ENCODE measurements at places on chromosomes 7 and 10.

- DNase-seq = no peak
These were observed 92.6 kb downstream of the DGKI start for GRCh38 chr7:137753948-137754851.

DNA sequence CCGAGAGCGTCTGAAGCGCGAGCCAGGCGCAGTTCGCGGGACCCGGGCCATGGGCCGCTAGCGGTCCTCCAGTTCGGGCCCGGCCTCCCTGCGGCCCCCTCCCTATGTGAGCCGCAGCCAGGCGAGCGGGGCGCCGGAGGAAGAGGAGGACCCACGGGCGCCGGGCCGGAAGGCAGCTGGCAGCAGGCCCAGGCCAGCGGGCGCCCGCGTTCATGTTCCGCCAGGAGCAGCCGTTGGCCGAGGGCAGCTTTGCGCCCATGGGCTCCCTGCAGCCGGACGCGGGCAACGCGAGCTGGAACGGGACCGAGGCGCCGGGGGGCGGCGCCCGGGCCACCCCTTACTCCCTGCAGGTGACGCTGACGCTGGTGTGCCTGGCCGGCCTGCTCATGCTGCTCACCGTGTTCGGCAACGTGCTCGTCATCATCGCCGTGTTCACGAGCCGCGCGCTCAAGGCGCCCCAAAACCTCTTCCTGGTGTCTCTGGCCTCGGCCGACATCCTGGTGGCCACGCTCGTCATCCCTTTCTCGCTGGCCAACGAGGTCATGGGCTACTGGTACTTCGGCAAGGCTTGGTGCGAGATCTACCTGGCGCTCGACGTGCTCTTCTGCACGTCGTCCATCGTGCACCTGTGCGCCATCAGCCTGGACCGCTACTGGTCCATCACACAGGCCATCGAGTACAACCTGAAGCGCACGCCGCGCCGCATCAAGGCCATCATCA is 1.1 kb downstream of the ADRA2A start:
- DNase-seq = peak; percentile 57

DNA sequence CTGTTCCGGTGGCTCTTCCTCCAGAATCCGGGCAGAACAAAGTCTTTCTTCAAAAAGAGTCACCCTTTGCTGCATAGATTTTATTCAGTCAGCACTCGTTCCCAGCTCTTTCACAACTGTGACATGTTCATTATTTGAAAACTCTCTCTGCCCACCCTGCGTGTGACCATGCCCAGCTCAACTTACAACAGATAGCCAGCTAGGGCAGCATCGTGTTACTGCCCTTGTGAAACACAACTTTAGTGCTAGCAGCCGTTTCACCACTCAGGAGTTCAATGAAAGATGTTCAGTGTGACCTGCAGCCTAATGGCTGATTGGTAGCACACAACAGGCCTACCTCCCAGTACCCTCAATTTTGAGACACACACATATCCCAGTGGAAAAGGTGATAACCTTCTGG is 57.9 kb downstream of the ZNF438 start:
- no peak for DNase-seq

DNA sequence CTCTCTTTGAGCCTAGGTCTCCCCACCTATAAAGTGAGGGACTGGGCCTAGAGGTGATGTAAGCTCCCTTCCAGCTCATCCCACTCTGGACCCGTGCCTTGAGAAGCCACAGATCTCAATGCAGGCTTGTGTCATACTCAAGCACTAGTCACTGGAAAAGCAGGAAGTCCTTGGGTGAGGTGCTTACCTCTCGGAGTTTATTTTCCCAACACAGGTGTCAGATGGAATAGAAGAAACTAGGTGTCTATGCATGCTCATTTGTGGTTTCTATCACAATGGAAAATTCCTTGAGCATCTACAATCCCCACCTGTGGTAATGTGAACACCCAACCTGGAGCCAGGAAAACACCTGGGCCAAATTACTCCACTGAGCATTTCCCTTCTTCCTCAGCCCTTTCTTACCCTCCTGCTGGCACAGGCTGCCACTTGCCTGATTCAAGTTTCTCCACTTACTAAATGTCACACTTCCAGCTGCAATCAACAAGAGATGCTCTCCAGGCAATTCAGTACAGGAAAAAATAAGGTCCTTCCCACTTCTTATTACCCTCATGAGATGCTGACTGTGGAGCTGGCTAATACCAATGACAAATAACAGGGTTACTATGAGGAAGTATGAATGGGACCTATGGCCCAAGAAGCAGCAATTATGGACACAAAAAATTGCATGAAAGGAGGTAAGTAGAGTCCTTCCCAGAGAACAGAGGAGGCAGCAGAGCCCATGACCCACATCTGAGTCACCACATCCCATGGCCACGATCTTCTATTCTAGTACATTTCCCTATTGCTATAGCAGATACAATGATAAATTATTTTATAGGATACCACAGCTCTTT is 13.1 kb downstream of the LSM5 start:
- no peak for DNase-seq

- DNase-seq = no peak
These were observed 54.3 kb downstream of the CHN2 start for GRCh38 chr7:29248713-29249382.

DNA sequence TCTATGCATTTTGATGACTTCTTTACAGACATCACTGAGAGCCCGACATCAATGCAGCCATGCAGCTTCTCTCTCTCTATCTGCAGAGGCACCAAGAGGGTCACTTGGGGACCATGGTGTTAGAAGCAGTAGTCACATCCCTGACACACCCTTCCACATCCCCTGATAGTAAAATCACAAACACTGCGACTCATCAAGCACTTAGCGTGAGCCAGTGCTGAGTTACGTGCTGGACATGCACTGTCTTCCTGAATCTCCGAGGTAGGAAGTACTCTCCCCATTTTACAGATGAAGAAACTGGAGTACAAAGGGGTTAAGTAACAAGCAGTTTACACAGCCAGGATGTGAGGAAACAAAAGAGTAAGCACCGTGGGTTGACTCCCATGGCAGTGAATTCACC is 109.2 kb downstream of the OSBPL3 start:
- no peak for DNase-seq

GRCh38 chr7:55496906-55497305 is 75.4 kb downstream of the VOPP1 start:
- DNase-seq = no peak

DNA sequence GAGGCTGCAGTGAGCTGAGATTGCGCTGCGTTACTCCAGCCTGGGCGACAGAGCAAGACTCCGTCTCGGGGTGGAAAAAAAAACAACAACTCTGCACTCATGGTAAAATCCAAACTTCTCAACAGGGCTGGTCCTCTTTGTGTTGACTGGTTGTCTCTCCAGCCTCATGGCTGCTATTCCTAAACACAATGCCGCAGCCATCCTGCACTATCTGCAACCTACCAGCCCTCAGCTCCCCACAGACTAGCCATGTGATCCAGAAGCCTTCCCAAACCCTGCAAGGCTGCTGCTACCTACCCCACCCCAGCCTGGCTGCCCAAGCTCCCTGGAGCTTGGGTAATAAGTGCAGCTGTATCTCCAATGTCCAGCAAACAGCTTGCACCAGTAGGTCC is 11.7 kb downstream of the ZYX start:
- DNase-seq = no peak

- DNase-seq = no peak
These were observed 42.8 kb downstream of the RBM20 start for GRCh38 chr10:110686949-110687348.

DNA sequence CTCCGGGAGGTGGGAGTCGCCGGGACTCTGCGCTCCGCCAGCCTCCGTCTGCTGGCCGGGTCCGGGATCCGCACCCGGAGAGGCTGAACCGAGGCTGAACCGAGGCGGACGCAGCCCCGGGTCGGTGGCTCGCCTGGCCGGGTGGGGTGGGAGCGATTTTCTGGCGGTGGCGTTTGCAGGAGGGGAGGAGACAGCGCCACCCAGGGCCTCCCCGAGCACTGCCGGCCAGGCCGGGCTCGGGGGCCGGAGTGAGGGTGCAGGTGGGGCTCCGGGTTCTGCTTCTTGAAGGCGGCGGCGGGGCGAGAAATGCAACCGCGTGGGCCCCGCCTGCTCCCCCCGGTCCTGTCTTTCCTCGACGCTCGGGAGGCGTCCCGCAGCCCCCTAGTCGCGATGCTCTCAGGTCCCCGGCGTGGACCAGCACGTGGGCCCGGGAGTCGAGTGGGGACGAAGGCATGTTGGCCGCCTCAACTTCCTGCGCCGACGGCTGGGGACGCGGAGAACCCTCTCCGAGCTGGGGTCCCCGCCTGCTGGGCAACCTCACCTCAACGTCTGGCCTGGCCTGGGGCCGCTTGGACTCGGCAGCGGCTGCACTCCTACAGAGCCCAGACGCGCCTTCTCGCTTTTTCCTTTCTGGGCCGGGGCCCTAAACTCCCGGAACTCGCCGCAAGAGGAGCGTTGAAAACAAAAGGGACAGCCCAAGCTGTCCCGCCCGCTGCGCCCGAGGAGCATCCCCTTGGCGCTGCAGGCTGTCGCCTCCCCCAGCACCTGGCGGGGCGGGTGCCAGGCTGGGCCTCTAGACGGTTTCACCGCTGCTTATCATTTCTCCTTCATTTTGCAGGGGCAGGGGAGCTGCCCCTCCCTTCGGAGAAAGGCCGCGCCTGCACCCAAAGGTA is 25.2 kb upstream of the VAX1 start:
- DNase-seq = peak; percentile 30

- DNase-seq = no peak
These were observed 20.0 kb downstream of the UNC5B start for GRCh38 chr10:71232089-71232998.

GRCh38 chr7:112383671-112384417 is 66.4 kb upstream of the IFRD1 start:
- DNase-seq = no peak

- no peak for DNase-seq
These were observed 18.5 kb downstream of the ZNF277 start for GRCh38 chr7:112225006-112225405.

GRCh38 chr10:31599626-31600504 is 280.8 kb downstream of the ZEB1 start:
- DNase-seq = no peak

DNA sequence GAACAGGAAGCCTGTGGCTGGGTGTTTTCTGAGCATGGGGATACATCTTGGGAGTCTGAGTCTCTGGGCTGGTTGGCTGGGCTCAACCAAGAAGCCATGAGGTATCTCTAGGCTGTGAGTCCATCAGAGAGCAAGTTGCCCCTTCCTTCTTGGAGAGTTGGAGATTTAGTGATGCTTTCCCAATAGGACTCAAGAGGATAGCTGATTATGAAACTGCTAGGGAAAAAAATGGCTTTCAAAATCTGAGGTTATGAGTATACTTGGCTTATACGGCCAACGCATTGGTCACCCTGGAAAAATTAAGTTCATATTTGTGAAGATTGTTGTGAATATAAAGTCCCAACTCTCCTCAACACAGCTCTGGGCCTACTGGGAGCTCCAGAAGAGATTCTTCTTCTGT is 162.7 kb upstream of the KMT2E start:
- DNase-seq = no peak

- DNase-seq = no peak
These were observed 659.2 kb downstream of the SDK1 start for GRCh38 chr7:3960050-3960763.

GRCh38 chr10:113104047-113104446 is 154.0 kb downstream of the TCF7L2 start:
- no peak for DNase-seq

- DNase-seq = no peak
These were observed 175.1 kb downstream of the COBL start for GRCh38 chr7:51141451-51142003.

DNA sequence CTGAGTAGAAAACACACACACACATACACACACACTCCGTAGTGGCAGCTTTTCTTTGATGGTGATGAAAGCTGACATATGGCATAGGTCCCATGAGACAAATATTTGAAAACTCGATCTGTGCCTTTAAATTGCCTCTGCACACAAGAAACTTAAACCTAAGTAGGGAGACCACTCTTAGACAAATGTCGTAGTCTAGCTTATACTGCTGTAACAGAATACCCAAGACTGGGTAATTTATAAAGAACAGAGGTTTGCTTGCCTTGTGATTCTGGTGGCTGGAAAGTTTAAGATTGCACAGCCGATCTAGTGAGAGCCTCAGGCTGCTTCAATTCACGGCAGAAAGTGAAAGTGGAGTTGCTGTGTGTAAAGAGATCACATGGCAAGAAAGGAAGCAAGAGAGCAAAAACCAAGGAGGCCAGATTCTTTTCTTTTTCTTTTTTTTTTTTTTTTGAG is 489.4 kb upstream of the SORCS1 start:
- DNase-seq = no peak

- DNase-seq = no peak
These were observed 148.7 kb upstream of the MKI67 start for GRCh38 chr10:128274938-128275337.

DNA sequence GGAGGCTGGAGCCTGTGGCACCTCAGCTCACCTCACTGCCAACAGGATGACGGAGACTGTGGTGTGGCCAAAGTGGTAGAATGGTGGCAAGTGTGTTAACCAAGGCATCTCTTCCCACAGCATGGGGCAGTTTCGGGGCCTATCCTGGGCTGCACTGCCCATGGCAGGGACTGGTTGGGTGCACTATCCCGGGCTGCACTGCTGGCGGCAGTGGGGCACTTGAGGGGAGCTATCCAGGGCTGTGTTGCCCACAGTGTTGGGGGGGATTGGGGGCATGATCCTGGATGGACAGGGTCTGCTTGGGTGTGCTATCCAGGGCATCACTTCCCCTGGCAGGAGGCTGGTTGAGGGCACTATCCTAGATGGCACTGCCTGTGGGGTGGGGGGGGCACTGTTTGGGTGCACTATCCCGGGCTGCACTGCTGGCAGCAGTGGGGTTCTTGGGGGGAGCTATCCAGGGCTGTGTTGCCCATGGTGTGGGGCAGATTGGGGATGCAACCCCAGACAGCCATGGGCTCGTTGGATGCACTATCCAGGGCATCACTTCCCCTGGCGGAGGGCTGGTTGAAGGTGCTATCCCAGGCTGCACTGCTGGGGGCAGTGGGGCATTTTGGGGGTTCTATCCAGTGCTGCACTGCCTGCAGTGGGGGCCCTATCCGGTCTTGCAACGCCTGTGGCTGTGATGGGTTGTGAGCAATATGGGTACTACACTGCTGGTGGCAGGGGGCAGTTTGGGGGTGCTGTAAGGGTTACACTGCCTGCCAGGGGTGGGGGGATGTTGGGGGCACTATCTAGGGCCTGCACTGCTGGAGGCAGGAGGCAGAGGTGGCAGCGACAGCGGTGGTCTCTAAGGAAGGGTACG is 129.7 kb downstream of the ZNF248 start:
- no peak for DNase-seq

- DNase-seq = no peak
These were observed 310.7 kb downstream of the CALN1 start for GRCh38 chr7:72101444-72101843.

DNA sequence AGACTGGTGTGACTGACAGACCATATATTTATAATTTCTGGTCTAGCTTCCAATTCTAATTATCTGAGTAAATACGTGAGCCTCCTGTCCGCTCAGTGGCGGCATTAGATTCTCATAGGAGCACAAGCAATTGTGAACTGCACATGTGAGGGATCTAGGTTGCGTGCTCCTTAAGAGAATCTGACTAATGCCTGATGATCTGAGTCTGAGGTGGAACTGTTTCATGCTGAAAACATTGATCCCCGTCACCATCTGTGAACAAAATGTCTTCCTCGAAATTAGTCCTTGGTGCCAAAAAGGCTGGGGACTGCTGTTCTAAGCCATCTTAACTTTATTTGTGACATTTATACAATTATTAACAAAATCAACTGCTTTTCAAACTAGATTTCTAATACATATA is 164.7 kb upstream of the MEOX2 start:
- no peak for DNase-seq

Data from activated naive CD8-positive, alpha-beta T cell treated with anti-CD3 and anti-CD28 coated beads, Interleukin-2, amount 10 ng/mL, durations not matched to agents 7 days and 5 days (primary cell).